ENCODE measurements at places on chromosomes 1 and 21.

DNA sequence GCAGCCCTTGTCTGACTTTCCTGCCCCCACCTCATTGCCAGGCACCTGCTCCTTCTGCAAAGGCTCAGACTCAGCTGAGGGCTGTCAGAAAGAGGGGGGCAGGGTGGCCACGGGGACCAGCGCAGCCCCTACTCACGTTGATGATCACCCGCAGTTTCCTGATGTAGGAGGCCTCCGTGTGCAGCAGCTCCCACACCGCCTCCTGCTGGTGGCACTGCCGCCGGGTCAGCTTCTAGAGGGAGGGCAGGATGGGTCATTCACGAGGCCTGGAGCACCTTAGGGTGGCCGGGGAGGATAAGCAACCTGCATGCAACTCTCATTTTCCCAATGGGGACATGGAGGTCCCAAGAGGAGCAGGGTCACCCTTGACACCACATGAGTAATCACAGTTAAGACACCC, 6.4 kb upstream of the TNFRSF25 start:
- DNase-seq, result no peak

DNA sequence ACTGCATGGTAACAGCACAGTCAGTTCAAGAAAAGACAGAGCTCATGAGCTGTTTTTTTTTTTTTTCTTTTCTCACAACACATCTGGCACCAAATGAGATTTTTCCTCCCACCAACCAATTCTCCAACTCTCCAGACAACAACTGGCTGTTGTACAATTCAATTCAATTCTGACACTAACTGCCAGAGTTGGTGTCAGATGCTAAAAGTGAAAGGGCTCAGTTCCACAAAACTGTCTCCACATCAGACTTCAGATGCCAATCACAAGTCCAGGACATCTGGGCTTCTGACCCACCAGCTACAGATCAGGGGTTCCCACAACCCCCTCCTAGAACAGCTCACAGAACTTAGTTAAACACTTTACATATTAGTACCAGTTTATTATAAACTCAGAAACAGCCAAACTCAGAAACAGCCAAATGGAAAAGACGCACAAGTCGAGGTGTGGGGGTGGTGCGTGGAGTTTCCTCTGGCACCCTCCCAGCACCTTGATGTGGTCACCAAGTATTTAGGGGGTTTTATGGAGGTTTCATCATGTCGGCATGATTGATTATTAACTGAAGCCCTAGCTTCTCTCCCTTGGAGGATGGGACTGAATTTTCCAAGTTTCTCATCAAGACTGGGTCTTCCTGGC, 39.2 kb upstream of the LRRC8D start:
- no peak for DNase-seq

- no peak for DNase-seq
Measured at GRCh38 chr1:226873771-226874578, 3.6 kb downstream of the PSEN2 start.

DNA sequence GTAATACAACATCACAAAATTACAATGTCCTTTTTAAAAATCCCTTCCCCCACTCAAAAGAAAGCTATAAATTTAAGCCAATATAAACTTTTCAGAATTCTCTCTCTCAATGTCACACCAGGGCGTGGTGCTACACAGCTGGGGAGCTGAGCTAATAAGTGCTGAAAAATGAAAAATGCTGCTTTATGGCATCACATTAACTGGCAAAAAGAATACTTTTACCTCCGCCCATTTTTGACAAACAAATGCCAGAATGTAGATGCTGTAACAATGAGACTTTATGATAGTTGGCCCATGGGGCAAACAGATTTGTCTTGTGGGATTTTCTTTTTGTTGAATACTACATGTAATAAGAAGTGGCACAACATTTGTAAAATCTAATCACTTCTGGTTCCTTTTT, 12.7 kb upstream of the LYPLAL1 start:
- DNase-seq, result no peak

DNA sequence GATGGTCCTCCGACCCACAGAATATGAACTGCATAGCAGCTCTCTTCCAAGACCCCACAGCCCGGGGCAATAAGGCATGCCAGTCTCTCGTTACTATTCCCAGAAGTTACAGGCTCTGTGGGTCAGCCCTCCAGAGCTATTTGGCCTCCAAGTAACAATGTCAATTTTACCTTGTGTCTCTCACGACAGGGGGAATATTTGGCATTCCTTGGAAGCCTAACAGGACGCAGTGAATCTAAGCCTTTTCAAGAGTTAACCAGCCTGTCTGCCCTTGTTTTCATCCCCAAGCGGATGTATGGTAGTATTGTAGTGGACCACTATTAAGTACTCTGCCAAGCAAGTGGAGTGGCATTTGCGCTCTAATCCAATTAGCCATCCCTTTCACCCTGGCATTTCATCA, 24.4 kb upstream of the GNG4 start:
- no peak for DNase-seq

- no peak for DNase-seq
Measured at GRCh38 chr1:240058049-240058448, 33.6 kb upstream of the FMN2 start.

DNA sequence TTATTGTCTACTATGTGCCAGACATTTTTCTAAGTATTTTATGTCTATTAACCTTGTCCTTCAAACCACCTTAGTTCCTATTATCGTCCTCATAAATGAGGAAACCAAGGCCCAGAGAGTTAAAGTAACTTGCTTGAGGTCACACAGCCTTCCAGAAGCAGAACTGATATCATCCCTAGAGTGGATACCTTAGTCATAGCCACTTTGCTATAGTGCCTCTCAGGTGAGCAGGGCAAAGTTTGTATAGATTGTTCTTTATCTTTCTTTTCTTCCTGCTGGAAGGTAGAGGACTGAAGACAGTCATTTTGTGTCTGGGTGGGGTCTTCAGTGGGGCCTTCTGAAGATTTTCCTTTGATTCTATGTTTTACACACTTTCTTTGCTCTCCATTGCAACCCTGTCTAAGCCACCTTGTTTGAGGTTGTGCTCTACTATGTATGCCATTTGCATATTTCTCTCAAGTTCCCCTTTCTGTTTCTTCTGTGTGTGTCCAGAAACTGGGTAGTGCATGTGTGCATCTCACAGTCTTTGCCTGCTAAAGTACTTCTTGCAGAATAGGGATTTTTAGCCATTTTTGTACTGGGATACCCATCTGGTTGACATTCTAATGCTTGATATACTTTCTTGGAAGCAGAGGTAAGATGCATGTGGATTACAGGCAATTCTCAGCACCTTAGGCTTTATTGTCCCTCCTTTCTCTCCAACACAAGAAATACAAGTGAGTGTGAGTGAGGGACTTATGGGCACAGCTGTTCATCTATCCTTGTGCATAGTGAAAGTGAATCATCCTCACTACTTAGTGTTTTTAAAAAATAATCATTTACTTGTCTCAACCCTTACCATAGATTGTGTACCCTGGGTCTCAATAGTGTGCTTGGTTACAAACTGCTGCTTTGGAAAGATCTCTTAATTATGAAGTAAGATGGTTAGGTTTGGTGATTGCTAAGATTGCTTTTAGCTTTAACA, 207.6 kb upstream of the HMCN1 start:
- no peak for DNase-seq

DNA sequence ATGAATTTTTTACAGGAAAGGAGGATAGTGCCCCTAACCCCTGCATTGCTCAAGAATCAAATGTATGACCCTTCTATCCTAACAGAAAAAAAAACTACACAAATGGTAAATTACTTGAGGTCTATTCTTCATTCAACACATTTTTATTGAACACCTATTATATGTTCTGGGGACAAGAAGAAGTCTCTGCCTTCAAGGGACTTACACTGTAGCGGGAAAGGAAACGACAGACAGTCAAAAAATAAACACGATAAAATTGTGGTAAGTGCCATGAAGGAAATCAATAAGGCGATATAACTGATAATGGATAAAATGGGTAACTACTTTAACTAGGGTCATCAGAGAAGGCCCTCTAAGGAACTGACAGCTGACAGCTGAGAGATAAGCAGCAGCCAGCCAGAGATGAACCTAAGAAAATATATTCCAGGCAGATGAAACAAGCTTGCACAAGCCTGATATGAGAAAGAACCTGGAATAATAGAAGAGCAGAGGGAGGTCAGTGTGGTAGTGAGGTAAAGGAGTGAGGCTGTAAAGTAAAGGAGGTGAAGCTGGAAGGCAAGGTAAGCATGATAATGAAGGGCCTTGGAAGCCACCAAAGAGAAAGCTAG, 66.4 kb downstream of the PHTF1 start:
- DNase-seq, result no peak

- DNase-seq, result no peak
Measured at GRCh38 chr21:25901330-25901979, 166.7 kb downstream of the GABPA start.

- no peak for DNase-seq
Measured at GRCh38 chr1:175750366-175751071, 7.1 kb upstream of the TNR start.

DNA sequence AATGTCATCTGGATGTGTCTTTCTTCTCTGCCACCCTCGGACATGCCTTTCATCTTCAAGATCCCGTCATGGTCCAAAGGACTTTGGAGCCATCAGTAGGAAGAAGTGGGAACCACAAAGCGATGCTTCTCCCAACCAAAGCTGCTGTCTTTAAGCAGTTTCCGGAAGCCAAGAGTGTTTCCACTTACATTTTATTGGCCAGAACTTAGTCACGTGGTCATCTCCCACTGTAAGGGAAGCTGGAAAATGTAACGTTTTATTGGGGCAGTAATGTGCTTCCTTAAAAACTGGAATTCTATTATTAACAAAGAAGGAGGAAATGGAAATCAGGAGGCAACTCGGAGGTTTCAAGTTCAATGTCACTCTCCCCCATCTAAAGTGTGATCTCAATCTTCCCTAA, 170.8 kb downstream of the ATG4C start:
- DNase-seq, result no peak

DNA sequence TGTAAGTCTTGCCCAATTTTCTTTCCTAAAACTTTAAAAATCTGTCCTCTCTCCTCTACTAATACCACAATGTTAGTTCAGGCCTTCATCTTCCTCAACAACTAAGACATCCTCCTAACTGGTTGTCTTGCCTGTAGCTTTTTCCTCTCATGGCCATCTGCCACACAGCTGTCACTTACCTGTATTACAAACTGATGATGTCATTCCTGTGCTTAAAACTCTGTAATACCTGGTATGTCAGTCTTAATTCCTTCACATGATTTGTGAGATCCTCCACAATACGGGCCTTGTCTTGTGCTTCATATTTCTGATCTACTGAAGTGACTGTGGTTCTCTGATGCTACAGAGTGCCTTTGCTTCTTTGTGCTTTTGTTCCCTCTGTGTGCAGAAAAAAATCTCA, 9.8 kb downstream of the MRPS14 start:
- no peak for DNase-seq

- no peak for DNase-seq
Measured at GRCh38 chr1:18716112-18716784, 85.6 kb downstream of the PAX7 start.

GRCh38 chr1:2019571-2020309, 595 bp downstream of the GABRD start:
- no peak for DNase-seq

DNA sequence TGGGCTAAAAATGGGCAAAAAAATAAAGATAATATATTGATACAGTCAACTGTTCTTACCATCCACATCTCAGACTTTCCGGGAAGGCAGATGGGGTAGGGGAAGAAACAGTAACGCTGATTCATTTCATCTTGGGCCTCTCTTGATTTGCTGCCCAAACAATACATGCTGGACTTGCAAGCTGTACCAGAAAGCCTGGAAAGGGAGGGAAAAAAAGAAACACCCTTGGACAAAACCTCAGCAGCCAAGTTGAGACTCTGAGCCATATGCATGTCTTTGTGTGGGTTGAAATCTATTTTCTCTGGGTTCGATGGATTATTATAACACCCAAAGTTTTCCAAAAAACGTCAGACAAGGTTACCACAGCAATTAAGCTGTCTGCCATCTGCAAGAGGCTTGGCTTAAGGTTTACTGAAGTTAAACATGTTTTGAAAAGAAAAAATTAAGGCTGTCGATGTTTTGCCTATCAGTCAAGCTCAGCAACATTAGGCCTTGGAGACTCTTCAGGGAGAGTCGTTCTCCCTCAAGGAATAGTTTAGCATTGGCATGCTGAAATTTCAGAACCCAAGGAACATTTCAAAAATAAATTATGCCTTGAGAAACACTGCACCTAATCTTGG, 71.2 kb downstream of the PSMG1 start:
- DNase-seq, result no peak

DNA sequence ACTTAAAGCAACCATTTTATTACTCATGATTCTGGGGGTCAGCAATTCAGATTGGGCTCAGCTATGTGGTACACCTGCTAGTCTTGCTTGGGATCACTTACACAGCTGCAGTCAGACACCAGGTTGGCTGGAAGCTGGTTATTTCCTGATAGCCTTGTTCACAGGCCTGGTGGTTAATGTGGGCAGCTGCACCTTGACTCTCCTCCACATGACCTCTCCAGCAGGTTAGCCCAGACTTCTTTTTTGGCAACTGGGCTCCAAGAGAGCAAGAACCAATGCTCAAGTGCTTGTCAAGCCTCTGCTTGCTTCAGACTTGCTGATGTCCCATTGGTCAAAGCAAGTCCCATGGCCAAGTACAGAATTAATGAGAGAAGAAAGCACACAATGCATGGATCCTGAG, 11.8 kb upstream of the POGK start:
- no peak for DNase-seq

- no peak for DNase-seq
Measured at GRCh38 chr1:4970532-4970931, 316.1 kb downstream of the AJAP1 start.

DNA sequence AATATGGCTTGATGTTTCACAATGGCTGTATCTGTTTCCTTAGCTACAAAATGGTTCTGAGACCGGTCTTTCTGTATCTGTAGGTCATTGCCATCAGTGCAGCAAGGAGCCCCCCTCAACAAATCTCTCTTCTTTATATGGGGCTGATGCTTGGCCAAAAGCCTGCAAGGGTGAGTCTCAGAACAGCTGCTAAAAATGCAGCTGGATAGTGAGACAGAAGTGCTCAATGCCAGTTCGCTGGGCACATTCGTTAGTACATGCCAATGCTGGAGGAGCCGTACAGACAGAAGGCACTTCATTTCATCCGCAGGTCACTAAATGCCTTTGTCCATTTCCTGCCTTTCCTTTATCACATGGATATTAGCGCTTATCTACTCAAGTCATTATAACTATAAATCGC, 67.3 kb downstream of the RUNX1 start:
- DNase-seq, result no peak

DNA sequence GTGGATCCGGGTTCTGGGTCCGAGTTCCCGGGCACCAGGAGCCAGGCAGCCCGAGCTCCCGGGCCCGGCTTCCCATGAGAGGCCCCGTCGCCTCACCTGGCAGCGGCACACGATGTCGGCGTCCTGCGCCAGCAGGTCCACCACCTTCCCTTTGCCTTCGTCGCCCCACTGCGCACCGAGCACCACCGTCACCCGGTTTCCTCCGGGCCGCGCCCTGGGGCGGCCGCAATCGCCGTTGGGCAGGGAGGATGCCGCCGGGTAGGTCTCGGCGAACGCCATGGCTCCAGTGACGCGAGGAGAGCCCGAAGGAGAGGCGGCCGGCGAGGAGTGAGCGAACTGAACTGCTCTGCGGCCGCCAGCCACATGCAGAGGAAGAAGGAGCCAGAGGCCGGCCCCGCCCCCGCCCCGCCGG, at the start of gene ADSS2:
Gene ADSS2, minus strand, starts transcription at position 371 of the 412 bp plus-strand sequence. Its CDS starts 92 bp downstream, at position 279.
- DNase-seq, result no peak

GRCh38 chr1:47881505-47882442, 115.4 kb downstream of the TRABD2B start:
- no peak for DNase-seq

GRCh38 chr1:11985171-11985570, 4.9 kb downstream of the MFN2 start:
- DNase-seq, result no peak

- no peak for DNase-seq
Measured at GRCh38 chr21:25029580-25029979, 577.7 kb downstream of the MRPL39 start.
